Stimulated activated CD4-positive, alpha-beta T cell treated with anti-CD3 and anti-CD28 coated beads, Interleukin-15, amount 100 ng/mL, for 24 hours (primary cell): ENCODE measurements at places on chromosomes 3 and 15.
A peak's percentile ranks its signal among the peaks of the same experiment; 100 is the strongest.

GRCh38 chr3:189309400-189309975 is 137.7 kb downstream of the TPRG1 start:
- no peak for DNase-seq

DNA sequence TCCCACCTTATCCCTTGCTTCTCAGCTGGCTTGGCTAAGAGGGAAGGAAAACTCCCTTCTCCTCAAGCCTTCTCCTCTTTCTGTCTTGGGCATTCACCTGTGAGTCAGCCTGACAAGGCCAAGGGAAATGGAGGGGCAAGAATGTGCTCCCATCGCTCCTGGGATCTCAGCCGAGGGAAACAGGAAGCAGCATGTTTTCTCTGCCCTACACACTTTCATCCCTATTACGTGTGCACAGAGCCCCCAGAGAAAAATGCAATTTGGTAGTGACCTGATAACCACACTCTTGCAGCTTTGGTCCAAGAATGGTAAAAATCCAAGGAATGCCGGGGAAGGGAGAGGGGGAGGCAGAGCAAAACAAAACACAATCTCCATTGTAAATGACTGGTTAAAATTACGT is 32.9 kb upstream of the MTMR10 start:
- no peak for DNase-seq

DNA sequence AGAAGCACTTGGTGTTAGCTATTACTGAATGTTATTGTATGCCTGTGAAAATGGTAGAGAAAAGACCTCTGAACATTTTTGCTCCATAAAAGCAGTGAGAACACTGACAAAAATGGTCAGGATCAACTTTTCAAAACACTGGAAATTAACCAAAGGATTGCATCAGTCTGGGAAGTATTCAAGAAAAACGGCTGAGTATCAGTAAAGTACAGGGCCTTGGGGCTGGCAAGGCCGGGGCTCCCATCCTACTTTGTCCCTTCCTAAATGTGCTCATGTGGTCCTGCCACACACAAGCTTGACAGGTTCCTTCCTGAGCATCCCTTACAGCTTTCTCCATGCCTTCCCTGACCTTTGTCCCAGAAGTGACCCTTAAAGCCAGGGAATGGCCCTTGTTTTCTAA is 84.0 kb downstream of the CFAP20DC start:
- no peak for DNase-seq

DNA sequence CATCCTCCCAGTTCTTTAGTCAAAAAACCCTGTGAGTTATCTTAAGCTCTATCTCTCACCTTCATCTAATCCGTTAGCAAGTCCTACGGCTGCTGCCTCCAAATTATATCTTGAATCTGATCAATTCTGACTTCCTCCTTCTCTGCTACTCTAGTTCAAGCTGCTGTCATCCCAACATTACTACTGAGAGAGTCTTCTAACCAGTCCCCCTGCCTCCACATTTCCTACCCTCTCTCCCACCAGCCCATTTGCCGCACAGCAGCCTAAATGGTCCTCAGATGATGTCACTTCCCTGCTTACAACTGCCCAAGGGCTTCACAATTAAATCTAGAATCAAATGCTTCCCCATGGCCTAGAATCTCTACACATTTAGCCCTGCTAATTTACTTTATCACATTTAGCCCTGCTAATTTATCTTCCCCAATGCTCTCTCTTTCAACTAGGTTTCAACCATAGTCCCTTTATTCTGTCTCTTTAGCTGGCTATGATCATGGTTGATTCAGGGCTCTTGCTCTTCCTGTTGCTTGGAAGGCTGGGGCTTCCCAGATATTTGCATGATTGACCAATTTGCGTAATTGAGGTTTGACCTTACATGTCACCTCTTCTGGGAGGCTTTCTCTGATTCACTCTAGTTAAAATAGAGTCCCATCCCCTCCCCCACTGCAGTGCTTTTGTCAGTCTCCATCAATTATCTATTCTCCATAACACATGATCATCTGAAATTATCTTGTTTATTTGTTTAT is 11.0 kb upstream of the ARL14 start:
- DNase-seq, result peak; percentile 10

GRCh38 chr15:25345943-25346342 is 92.9 kb downstream of the UBE3A start:
- no peak for DNase-seq
